ENCODE measurements at places on chromosomes 16 and 17.

GRCh38 chr16:83994703-83995102 lies 26.7 kb downstream of the NECAB2 start:
- DNase-seq: no peak

- DNase-seq: no peak
Observed at GRCh38 chr16:73354434-73354833, 306.5 kb upstream of the ZFHX3 start.

GRCh38 chr17:40582328-40582901 lies 17.1 kb upstream of the CCR7 start:
- no peak for DNase-seq

DNA sequence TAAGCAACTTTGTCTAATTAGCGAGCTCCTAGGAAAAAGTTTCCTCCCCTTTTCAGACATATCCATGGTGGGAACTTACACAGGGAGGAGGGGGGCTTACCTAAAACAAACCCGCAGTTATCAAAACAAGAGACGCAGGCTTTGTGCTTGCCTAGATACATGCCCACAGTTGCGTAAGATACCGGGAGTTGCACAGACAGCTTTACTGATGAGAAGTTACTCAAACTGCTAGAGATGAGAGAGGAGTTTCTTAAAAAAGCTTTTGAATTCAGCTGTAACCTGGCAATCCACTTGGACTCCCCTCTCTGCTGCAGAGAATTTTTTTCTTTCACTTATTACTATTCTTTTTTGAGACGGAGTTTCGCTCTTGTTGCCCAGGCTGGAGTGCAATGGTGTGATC lies 6.8 kb upstream of the ZP2 start:
- DNase-seq: no peak

GRCh38 chr16:8760021-8760420 lies 37.4 kb downstream of the TMEM186 start:
- DNase-seq: no peak
